ENCODE measurements at places on chromosomes 2 and 18.

DNA sequence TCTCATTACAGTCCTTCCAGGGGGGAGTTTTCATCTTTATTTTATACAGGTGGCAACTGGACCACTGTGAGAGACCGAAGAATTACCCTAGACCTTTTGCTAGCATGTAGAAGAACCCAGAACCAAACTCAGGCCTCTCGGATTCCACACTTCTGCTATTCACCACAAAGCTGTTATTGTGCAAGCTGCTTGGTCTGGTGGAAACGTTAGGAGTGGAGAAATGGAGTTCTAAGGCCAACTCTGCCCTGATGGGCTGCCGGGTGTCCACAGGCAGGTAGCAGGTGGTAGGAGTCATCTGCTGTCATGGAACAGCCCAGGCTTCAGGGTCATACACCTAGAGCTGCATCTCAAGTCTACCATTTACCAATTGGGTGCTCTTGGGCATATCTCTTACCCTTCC lies 218.8 kb downstream of the BCL11A start:
- DNase-seq, result no peak

GRCh38 chr2:96665083-96665569 lies 22.6 kb downstream of the FER1L5 start:
- no peak for DNase-seq

DNA sequence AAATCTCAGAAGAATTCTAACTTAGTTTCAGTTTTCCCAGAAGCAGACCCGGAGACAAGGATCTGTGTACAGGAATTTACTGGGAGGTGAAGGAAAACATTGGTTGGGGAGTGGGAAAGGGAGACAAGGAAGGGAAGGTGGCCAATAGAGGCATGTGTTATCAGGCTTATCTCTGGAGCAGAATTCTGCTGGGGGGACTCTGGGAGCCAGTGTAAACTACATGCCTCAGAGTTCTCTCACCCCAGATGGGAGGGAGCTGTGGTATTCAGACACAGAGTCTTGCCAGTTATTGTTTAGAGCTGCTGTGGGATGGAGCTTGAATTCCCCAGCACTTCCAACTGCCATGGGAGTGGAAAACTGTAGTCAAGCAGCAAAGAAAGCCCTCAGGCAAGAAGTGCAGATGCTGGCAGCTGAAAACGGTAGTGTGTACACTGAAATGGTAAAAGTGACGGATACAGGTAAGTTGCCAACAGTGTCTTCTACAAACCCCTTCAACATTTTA lies 19.0 kb downstream of the DNPEP start:
- no peak for DNase-seq

- DNase-seq, result no peak
Measured at GRCh38 chr2:118045286-118045685, 31.4 kb upstream of the CCDC93 start.

GRCh38 chr18:49690312-49690711 lies 123.0 kb downstream of the ACAA2 start:
- no peak for DNase-seq

DNA sequence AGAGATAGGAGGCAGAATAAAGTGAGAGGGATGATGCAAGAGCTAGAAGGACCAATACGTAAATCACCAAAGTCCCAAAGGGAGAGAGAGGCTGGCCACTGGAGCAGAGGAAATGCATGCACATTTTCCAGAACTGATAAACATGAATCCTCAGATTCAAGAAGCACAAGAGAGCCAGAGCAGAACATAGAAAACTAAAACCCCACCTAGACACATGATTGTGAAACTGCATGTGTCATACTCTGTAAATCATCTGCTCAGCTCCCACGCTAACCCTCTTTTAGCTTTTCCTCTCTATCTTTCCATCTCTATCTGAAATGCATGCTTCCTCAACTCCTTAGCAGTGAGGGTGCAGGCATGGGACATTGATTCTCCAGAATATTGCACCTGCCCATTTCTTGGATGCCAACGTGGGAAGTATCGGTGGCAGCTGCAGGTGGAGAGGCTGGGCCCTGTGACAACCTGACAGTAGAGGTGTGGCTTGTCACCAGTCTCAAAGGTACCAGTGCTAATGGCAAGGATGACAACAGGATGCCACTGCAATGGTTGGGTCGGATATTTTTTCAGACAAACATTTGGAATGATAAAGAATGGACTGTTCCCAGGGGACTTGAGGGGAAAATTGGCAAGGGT lies 89.3 kb upstream of the OTOS start:
- no peak for DNase-seq

- no peak for DNase-seq
Measured at GRCh38 chr2:188068093-188068492, 223.6 kb upstream of the GULP1 start.

DNA sequence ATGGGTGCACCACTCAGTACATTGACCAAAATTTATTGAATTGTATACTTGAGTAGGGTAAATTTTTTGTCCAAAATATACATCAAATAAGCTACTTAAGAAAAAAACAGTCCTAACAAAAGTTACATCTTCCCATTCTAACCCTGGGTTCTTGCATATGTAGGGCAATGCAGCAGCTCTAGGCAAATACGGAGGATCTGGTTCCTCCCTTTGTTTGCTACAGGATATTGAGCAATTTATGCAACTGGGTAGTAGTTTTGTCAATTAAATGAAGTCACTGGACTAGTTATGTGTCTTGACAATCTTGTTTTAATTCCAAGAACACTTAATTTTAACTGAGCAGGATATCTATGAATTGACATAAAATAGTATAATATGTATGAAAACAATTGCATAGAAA lies 1507.2 kb upstream of the PIK3C3 start:
- no peak for DNase-seq

DNA sequence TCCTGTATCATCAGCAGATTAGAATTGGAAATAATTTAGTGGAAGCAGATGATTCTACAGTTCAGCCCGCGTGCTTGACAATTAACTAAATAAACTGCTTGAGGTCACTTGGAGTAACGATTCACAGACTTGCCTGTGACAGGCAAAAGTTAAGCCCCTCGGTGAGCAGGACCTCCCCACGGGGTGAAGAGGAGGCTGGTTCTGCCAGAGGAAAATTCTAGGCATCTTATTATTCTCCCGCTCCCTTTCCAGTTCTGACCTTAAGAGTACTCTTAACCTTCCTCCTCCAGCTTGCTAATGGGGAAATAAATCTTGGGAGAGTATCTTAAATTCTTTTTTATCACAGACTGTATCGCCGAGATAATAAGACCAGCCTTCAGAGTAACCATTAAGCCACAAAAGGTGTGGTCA lies 169.7 kb upstream of the SMAD2 start:
- DNase-seq, result no peak

DNA sequence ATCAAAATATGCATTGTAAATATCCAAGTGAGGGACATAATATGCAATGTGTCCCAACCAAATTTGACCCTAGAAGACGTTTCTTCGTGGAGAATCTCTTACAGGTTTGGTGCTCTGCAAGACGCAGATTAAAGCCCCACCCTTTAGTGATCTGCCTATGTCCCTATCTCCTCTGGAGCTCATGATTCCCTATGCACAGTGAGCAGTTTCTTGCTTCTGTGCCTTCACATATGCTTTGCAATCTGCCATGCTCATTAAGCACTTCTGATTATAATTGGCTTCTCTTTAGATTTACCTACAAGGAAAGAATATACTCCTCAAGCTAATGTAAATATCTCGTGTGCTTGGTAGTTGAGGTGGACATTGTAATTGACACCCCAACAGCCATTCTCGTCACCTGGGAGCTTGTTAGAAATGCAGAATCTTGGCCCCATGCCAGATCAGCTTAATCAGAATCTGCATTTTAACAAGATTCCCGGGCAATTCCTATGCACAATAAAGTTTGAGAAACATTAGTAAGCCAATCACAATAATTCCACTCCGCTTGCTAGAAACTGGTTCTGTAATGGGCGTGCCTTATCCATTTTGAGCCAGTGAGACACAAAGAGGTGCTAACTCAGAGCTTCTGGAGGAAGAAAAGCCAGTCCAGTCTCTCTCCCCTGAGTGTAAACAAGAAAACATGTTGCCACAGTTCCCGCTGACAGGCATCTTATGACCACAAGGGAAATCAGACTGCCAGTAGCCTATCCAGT lies 2.8 kb upstream of the PUM2 start:
- no peak for DNase-seq

DNA sequence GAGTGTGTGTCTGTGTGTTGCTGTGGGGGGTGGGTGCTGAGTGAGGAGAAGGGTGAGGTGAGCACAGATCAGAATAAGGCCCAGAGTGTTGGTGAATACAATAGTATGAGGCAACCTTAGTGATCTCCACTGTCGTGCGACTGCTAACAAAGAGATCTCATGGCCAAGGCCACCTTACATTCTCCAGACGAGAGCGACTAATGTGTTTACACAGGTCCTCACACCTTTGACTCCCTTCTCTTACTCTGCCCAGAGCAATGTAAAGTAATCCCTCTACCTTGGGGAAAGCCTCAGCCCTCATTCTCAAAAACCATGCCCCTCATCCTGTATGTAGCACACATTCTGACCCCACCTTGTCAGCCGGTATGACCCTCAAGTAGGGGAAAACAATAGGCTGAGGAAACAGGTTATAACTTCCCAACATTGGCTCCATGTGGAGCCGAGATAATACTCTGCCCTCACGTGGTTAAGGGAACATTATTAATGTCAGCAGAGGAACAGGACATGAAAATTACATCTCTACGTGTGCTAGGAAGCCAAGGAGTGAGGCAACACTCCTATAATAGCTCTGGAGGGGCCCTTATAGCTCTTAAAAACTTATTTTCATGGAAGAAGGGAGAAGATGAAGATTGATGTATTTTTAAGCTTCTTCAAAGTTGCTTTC lies 323.0 kb upstream of the NT5C1B start:
- no peak for DNase-seq

DNA sequence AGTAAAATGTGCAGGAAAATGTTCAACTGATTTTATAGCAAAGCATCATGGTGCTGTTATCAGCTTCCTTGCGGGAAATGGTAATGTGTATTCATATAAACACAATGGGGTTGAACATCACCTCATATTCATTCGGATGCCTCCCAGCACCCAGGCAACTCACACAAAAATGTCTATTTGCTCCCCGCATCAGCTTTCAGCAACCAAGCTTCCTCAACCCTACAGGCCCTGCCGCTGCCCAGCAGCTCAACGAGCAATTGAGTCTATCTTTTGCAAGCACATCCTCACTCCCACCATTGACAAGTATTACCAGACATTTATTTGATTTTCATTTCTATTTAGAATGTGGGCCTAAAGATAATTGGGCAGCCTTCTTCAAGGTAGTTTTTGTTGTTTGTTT lies 2161.4 kb upstream of the PIK3C3 start:
- no peak for DNase-seq

DNA sequence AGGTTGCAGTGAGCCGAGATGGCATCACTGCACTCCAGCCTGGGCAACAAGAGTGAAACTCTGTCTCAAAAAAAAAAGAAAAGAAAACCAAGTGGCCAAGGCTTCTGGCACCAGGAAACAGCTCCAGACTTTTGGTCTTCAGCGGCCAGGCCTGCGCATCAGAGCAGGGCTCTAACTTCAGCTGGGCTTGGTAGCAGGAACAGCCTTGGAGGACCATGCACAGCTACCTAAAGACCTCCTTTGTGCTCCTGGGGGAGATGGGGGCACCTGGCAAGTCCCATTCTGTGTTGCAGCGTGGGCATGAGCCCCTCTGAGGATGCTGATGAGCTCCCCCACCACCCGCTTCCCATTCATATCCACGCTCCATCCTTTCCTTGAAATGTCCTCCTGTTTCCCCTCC lies 56.4 kb upstream of the SEMA4C start:
- no peak for DNase-seq

DNA sequence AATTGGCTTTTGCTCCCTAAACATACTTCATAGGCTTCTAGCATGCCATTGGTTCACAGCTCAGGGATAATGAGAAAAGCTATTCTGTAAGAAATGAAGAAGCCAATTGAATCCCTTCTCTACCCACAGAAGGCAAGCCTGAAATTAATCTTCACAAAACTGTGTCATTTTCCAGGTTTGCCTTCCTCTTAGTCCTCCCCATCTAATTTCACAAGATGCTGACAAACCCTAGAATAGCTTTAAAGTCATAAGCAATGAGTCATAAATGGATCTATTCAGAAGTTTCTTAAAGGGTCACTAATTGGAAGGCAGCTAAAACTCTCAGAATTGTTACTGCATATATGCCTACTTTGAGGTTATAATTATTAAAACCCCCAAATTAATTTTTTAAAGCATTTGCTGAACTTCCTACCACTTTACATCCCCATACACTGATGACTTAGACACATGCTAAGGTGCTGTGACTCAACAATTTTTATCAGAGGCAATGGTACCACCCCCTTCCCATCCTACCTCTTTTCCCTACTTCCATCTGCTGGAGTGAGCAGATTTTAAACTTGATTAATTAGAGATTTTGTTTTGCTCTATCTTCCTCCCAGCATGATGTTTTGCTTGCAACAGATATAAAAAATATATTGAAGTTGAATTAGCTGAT lies 51.3 kb upstream of the NABP1 start:
- no peak for DNase-seq

- DNase-seq, result no peak
Measured at GRCh38 chr2:45505138-45505537, 105.9 kb downstream of the SRBD1 start.

- no peak for DNase-seq
Measured at GRCh38 chr2:172896661-172897081, 161.0 kb downstream of the RAPGEF4 start.

DNA sequence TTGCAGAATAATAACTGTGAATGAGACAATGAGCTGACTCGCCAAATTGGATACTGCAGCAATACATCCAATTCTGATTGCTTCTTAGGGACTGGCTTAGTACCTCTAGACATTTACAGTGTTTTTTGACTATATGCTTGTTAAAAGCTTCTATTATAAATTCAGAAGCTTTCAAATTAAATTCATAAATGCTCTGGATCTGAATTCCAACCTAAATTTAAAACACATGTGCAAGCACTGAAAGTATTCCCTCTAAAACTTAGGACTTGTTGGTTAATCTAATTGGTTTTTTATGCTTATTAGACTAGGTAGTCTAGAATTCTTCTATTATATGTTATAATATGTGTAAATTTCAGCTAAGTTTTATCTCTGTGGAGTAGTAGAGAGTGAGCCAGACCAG lies 306.9 kb downstream of the CPS1 start:
- DNase-seq, result no peak

GRCh38 chr2:46751897-46752296 lies 163.7 kb downstream of the MCFD2 start:
- DNase-seq, result no peak

- no peak for DNase-seq
Measured at GRCh38 chr2:232884549-232885263, 14.6 kb downstream of the SNORC start.

- no peak for DNase-seq
Measured at GRCh38 chr2:65681503-65681902, 249.1 kb upstream of the SPRED2 start.

- DNase-seq, result no peak
Measured at GRCh38 chr2:108228006-108228405, 11.8 kb upstream of the SULT1C3 start.

DNA sequence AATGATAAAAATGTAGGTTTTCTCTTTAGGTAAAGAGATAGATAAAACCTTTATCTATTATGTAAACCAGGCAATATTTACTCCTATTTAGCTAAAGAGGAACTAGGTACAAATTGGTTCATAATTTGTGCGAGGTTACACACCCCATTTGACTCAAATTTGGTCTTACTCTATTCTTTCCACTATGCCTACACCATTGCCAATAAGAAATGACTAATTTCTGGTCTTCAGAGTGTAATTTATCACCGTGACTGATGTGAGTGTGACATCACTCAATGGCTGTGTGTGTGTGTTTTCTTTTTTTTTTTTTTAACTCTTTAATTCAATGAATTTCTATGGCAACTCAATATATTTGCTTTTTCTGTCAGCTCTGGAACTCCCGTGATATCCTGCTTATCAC lies 955.8 kb downstream of the TDRD15 start:
- DNase-seq, result no peak

- DNase-seq, result no peak
Measured at GRCh38 chr18:708096-708495, 4.3 kb downstream of the ENOSF1 start.
